ENCODE measurements at places on chromosomes 13 and 19.

GRCh38 chr13:33250609-33251008 is 34.9 kb downstream of the STARD13 start:
- DNase-seq = no peak

DNA sequence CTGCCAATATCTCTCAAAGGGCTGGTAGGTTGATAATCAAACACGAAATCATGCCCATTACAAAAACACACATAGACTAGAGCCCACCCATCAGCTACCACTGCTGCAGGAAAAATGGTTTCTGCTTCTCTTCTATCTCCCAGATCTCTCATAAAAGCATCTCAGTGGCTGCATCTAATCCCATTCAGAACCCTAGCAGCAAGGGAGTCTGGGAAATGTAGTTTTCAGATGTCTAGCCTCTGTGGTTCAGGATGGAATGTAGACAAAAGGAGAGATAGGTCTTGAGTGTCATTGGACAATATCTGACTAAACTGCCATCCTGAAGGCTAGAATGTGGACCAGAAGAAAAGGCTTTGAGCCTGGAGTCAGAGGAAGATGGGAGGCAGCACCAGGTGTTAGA is 32.1 kb downstream of the RDH8 start:
- no peak for DNase-seq

DNA sequence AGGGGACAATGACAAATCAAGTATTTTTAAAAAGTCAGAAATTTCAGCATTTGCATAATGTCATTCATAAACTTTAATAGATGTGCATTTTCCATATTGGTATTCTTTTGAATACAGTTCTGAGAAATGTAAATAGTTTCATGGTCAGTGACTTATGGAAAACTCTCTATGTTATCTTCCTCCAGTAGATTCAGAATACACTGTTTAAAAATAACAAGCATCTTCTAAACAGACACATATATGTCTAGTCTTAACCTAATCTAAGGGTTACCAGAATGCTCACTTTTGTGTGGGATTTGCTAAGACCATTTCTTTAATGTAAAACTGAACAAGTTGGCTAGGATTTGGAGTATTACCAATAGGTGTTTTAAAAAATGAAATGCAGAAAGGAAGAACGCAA is 119.8 kb upstream of the SGCG start:
- no peak for DNase-seq

GRCh38 chr19:4098493-4098892 is 25.4 kb downstream of the MAP2K2 start:
- no peak for DNase-seq

- no peak for DNase-seq
Measured at GRCh38 chr13:19817106-19817505, 34.4 kb upstream of the PSPC1 start.

GRCh38 chr19:18713550-18714117 is 30.2 kb downstream of the CRTC1 start:
- DNase-seq = no peak

Measured in stimulated activated CD4-positive, alpha-beta T cell treated with anti-CD3 and anti-CD28 coated beads, Interleukin-2, amount 100 ng/mL, for 48 hours (primary cell).